Activated naive CD8-positive, alpha-beta T cell treated with anti-CD3 and anti-CD28 coated beads for 36 hours (primary cell): ENCODE measurements at places on chromosomes 1 and 21. TPM values are rescaled to one million over a fixed set of nuclear protein-coding genes. Genes with fewer than 3 reads are reported as not detected.

DNA sequence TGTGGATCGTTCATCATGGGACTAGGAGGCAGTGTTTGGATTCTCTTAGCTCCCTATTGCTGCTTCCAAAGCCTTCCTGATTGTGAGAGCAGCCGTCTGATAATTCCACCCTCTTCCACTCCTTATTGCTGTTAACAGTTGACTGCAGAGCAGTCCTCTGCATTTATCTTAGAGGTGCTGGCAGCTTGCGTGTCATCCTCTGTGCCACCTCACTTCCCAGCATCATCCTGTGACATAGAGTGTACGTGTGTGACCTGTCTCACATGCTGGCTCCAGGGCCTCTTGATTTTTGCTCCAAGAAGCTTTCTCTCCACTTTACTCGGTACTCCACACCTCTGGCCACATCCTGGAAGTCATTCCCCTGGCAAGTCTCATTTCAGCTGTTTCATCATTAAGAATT is 53.0 kb upstream of the DYNLT5 start:
- no peak for DNase-seq

DNA sequence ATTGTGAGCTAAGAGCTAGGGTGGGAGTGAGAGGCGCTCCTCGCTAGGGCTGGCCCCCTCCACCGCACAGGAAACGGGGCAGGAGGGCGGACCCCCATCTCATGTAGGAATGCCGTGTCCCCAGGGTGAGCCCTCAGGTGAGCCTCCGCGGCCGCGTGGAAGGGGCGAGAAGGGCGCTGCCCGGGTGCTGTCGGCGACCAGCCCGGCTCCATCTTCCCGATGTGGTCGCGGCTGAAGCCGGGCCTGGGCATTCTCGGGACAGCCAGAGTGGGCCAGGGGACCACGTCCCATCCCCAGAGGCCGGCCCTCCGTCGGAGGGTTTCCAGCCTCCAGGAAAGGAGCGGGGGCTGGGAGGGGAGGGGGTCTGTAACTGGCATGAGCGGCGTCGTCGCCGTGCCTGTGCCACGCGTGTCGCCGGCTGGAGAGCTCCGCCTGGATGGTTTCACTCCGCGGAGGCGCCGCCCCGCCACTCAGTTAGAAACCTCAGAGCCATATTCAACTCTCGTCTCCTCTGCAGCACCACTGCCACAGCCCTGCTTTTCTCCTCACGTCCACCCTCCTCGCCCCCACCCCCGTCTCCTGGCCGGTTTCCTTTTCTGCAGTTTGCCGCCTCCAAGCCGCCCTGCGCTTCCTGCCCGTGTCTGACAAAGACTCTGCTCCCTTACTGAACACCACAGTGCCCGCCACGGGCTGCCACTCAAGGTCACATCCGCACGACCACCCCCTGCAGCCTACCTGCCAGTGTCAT is at the start of gene TMEM269:
TSS of gene TMEM269 (plus strand) at position 46 of the 748 bp plus-strand sequence. CDS start 4,903 bp downstream, outside the sequence.
- peak; percentile 43 for DNase-seq

BCAR3 gene
- total RNA-seq = 0.66 TPM

- DNase-seq = no peak
These were observed 710.0 kb upstream of the PTBP2 start for GRCh38 chr1:96011606-96012005.

DNA sequence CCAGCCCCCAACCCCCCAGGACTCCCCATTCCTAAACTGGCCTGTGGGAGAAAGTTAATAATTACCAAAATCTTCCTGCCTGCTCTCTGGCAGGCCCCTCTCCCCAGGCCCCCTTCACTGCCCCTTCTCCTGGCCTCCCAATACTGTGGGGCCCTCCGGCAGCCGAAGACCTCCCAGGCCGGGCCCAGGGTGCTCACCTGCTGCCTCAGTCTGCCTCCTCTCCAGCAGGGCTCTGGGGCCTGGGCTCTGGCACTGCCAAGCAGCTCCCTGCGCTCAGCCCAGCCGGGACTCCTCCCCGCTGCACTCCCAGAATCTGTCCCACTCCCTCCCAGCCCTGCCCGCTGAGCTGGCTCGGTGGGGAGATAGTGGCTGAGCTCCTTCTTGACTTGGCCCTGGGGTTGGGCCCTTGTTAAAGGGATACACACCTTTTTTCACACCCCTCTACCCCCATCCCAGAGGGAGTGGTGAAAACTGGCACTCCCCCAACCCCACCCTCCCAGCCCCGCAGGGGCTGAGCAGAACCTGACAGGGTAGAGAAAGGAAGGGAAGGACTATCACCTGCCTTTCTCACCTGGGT is at the start of gene S100A16:
TSS of gene S100A16 (minus strand) at position 383 of the 577 bp plus-strand sequence. CDS start 4,986 bp downstream, outside the sequence.
- no peak for DNase-seq

ACP6 gene
- 11.2 TPM for total RNA-seq

B3GALNT2 gene
- total RNA-seq = 14.6 TPM

GRCh38 chr1:7253118-7253480 is 467.8 kb downstream of the CAMTA1 start:
- DNase-seq = no peak

DNA sequence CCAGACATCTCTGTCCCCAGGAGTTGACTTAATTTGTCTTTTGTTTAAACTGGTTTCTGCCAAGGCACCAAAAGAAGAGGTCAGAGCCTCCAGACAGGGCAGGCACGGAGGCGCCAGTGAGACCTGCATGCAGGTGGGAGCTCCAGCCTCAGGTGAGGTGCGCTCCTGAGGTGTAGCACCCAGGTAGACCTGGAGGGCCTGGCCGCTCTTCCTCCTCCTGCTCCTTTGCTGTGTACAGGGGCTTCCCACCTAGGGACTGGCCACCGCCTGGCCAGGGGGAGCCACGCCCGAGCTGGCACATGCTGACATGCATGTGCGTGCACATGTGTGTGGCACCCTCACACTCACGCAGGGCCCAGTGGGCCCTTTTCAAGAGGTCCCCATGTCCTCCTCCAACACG is 158.7 kb downstream of the PEX14 start:
- DNase-seq = no peak

DNA sequence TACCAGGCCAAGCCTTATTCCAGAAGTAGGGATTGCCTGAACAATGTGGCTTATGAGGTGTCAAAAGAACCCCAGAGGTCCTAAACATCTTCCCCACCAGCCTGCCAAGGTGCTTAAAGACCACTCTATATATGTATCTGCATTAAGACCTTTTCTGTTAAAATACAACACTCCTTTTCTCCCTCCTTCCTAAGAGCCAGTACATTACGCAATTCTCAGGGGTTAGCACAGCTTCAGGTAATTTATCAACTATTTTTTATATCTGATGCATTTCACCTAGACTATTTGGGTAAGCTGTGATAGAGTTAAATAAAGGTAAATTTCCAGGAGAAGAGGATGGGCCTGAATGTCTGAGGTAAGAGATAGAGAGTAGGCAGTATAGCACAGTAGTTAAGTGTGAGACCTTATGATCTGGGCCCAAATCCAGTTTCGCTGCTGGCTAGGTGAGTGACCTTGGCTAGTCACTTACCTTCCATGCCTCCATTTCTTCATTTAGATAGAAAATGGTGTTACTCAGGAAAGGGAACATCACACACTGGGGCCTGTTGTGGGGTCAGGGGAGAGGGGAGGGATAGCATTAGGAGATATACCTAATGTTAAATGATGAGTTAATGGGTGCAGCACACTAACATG is 5.1 kb upstream of the CCN1 start:
- no peak for DNase-seq

DNA sequence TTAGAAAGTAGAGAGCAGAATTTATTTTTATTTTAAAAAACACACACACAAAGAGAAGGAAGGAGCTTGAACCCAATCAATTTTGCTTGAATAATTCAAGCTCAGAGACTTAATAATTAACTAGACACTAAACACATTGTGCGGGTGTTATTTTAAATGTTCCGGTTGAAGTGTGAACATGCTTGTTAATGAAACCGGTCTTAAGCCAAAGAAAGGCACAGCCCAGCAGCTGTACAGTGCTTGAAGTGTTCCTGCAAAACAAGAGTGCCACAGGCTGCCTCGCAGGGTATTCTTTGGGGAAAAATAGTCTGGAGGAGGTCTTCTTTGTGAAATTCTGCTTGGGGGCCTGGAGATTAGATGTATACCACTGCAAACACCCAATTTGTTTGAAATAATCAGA is 2.2 kb upstream of the CDC42BPA start:
- DNase-seq = no peak

DNA sequence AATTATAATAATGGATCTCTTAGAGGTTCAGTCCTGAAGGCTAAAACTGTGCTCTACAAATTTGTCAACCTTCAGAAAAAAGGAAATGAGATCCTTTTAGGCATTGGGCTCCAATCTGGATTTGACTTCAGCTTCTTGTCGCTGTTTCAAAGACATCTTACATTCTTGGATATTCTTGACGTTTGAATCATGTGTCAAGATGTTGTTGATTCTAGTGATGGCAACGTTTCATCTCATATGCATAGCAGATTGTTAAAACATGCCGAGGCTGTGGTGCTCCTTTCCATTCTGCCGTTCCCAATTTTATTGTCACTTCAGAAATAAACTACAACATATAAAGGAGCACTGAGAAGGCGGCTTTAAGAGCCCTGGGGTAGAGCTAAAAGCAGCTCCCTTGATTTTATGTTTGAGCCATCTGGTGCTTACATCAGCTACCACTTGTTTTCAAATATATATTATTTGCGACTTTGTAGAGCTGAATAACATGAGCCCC is 467.6 kb upstream of the ZRANB2 start:
- no peak for DNase-seq

DNA sequence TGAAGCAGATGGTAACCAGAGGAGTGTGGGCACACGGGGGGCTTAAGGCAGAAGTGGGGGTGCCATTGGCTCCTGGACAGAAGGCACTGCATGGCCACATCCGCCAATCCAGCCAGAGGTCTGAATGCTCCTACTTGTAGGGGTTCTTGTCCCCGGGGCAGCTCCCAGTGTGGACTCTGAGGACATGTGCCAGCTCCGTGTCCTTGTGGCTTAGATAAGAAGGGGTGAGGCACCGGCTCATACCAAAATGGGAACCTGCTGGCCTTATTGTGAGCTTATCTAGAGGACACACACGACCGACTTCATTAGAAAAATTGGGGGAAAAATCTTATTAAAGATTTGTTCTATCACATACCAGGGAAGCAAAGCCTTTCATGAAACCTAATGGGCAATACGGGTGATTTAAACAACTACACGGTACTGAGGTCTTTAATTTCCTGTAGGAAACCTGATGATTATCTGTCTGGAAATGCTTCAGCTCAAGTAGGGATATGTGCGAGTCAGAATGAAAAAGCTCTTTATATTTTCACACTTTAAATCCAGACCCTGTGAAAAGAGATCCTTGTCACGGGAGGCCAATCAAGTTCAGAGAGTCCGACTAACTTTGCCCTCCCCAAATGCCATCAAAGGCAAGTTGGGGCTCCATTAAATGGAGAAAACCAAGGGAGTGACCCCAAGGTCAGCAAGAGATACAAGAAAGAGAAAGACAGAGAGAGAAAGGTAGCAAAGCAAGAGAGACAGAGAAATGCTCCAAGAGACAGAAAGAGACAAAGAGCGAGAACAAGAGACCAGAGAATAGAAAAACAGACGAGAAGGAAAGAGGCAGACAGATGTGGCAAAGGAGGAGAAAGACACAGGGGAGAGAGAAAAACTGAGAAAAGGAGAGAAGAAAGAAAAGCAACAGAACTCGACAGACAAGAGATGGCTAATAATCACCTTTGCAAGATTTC is 14.1 kb upstream of the KCNN3 start:
- no peak for DNase-seq

GPX7 gene
- total RNA-seq = 31.1 TPM

CDA gene
- not detected for total RNA-seq

DNA sequence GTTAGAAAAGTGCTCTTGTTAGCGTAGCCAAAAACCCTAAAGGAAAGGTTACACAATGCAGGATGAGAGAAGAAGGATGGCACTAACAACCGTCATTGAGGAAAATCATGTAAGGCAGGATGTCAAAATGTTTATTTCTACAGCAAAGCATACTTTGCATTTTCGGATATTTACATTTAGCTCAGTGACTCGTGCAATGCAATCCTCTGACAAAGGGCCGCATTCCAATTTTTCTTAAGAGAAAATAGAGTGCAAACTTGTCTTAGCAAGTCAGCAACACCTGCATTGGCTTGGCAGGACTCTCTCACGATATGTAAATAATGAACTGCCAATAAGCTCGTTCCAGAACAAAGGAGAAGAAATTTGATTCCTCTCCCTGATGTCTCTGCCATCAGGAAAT is 33.3 kb downstream of the TIAM1 start:
- no peak for DNase-seq

WNT3A gene
- total RNA-seq = not detected

OR2T2 gene
- total RNA-seq = not detected

KRTAP12-4 gene
- total RNA-seq = not detected

DNA sequence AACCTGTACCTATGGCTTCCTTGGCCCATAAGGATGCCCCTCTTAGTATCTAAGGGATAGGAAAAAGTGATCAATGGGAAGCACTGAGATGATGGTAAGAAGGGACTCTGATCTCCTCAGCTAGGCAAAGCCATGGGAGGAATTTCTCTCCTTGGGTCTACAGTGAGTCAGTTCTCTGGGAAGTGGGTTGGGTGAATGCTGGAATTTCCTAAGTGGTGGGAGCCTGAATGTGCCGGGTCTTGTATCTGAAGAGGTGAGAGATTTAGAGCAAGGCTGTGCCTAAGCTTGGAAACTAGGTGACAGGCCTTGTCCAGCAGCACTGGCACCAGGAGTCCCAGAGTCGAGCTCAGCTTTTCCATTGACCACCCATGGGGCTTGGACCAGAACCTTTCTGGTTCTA is 96.3 kb upstream of the SLC2A1 start:
- DNase-seq = no peak

GRCh38 chr1:26110731-26111529 is 694 bp upstream of the PDIK1L start:
- peak; percentile 80 for DNase-seq

DNA sequence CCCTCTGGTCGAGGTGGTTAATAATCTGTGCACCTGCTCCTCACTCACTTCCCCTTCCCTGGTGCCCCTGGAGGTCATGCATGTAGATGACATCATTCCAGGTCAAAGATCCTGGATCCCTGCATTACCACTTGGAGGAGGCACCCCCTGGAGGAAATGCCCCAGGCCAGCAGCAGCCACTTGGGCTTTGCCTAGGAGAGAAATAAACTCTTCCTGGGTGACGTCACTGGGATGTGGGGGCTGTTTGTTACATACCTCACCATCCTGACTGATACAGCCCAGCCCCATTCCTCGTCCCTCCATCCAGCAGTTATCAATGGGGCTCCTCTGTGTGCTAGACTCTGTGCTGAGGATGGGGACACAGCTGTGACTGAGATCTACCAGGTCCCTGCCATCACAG is 433.6 kb downstream of the PTPRU start:
- DNase-seq = no peak

CD1E gene
- total RNA-seq = not detected

DNA sequence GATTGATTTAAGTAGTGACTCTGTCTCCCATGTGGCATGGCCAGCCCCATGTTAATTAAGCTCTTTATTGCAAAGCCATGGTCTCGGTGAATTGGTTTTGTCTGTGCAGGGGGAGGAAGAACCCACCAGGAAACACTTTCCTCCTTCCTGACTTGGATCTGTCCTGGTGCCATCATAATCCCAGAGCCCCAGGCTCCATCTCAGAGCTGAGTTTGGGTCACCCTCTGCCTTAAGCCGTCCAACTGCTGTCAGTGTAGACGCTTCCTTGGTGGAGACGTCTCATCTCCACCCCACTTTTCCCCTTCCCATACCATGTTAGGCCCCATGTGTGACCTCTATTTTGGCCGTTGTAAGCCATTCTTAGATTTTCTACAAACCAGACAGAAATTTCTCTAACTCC is 36.0 kb upstream of the COL6A2 start:
- no peak for DNase-seq

- no peak for DNase-seq
These were observed 16.7 kb upstream of the MAGOH start for GRCh38 chr1:53255031-53255430.
